ENCODE measurements at places on chromosomes 12 and 14.

- no peak for DNase-seq
Measured at GRCh38 chr12:5872745-5873144, 72.3 kb downstream of the ANO2 start.

DNA sequence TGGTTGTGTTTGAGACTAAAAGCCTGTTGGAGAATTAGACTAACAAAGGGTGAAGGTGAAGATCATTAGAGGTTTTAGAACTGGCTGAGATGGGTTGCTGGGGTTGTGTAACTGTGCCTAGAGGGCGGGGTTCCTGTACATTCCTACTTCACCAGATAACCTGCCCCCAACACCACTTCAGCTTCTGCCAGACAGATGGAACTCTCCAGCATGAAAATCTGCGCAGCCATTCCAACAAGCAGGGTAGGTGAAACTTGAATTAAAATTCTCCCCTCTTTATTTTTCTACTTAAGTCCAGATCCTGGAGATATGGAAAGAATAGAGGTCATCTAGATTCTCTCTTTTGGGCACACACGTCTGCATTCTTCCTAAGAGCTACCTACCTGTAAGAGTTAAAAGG is 6.0 kb downstream of the FOXG1 start:
- no peak for DNase-seq

GRCh38 chr14:33432407-33433023 is 493.8 kb downstream of the NPAS3 start:
- DNase-seq, result peak; percentile 14

- DNase-seq, result no peak
Measured at GRCh38 chr12:76003355-76003638, 28.3 kb downstream of the PHLDA1 start.

- no peak for DNase-seq
Measured at GRCh38 chr14:54138354-54139038, 181.9 kb upstream of the BMP4 start.

DNA sequence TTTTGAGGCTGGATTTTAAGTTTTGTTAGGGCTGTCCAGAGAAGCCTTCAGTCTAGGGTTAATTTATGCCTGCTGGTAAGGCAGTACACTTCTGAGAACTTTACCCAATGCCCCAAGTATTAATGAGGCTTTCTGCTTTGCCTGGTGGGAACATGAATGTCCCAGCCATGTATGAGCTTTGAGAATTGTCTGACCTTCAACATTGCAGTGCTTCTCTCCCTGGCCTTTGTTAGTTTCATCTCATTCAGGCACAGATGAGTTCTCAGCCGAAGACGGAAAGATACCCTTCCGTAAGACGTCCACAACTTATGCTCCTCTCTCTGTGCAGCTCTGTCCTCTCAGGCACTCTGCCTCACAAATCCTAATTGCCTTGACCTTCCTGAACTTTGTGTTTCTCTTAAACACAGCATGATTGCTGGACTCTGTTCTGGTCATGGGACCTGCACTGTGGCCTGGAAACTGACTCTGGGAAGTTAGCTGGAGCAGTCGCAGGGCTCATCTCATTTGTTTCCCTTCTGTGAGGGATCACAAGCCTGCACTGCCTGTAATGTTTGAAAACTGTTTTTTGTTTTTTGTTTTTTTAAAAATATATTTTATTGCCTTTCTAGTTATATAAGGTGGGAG is 15.7 kb downstream of the CHPT1 start:
- no peak for DNase-seq

- DNase-seq, result no peak
Measured at GRCh38 chr12:107583551-107583950, 102.0 kb upstream of the PWP1 start.

All from AG09319 (cell line).